Activated T-helper 1 cell treated with anti-CD3 and anti-CD28 coated beads, Interleukin-2, amount 50 U/mL, for 16 hours (primary cell): ENCODE measurements at places on chromosomes 6 and 20.

DNA sequence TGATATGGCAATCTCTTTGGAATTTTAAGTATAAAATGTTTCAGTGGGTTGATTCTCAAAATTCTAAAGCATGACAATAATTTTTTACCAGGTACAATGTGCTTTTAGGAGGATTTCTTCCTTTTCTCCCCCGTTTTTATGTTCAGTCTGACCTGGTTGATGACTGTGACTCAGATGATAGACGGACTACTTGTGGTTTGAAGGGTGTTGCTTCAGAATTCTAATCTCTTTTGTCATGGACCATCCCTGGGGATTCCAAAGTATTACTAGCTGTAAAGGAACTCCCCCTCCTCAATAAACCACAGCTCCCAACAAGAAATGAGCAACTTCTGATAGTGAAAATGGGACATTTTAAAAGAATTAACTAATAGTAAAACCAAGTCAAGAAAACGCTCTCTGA is 34.9 kb upstream of the TNFAIP3 start:
- no peak for DNase-seq

GRCh38 chr20:16472045-16472872 is 101.0 kb downstream of the KIF16B start:
- DNase-seq: no peak

DNA sequence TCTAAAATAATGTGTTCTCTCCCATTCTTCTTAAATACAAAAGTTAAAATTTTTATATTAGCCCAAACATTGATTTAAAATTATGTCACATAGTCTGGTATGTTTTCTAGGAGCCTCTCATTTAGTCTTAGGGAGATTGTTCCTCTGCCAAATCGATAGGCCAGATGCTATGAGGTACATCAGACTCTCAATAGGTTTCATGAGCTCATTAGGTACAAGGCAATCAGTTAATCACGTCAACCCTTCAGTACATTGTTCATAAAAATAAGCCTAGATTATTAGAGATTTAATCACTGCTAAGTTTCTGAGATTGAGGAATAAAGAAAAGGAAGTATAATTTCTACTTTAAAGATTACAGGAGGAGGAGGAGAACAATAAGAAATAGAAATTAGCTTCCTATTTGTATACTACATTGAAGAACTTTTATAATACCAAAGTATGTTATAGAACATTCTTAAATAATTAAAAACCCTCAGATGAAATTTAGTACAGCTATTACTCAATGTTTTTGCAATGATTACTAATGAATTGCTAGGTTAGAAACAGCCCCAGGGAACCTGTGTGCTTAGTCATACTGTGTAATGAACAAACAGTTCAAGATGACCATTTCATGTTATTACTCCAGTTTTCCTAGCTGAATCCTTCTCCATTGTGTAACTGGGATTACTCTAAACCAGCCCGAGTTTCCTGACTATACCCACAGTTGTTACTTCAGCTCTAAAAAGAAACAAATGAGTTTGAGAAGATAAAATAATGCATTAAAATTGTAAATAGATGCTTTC is 117.0 kb downstream of the BMP5 start:
- no peak for DNase-seq

- no peak for DNase-seq
Observed at GRCh38 chr6:13250703-13251102, 77.6 kb downstream of the TBC1D7 start.

DNA sequence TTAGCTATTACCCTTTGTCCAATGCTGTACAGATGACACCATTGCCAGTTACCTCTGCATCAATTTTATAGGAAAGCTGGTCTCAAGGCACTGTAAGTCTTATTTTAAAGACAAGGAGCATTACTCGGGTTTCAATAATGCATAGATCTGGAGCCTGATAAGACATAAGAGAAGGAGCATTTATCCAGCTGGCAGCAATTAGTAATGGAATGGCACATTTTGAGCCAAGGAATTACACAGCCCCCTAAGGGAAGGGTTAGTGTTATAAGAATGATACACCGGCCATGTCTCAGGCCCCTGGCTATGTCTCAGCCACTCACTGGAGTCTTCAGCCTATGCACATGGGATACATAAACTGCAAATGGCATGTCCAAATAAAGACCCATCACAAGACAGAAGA is 23.1 kb upstream of the TMEM242 start:
- no peak for DNase-seq

- no peak for DNase-seq
Observed at GRCh38 chr6:52155791-52156576, 30.2 kb upstream of the IL17A start.

GRCh38 chr6:71410681-71411080 is 122.1 kb downstream of the OGFRL1 start:
- DNase-seq: no peak

DNA sequence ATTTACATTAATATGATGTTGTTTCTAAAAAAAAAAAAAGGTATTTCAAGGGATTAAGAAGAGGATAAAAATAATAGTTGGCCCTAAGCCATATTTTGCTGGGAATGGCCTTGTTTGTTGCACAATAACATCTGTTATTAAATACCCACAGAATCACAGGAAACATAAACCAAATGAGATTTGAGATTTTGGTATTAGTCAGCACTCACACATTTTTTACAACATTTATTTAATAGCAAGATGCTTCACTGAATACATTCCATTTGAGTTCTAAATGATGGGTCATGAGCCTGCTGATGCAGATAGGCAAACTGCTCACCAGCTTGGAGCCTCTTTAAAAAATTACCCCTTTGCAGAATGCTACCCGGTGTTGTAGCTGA is 92.9 kb upstream of the ENPP5 start:
- no peak for DNase-seq

DNA sequence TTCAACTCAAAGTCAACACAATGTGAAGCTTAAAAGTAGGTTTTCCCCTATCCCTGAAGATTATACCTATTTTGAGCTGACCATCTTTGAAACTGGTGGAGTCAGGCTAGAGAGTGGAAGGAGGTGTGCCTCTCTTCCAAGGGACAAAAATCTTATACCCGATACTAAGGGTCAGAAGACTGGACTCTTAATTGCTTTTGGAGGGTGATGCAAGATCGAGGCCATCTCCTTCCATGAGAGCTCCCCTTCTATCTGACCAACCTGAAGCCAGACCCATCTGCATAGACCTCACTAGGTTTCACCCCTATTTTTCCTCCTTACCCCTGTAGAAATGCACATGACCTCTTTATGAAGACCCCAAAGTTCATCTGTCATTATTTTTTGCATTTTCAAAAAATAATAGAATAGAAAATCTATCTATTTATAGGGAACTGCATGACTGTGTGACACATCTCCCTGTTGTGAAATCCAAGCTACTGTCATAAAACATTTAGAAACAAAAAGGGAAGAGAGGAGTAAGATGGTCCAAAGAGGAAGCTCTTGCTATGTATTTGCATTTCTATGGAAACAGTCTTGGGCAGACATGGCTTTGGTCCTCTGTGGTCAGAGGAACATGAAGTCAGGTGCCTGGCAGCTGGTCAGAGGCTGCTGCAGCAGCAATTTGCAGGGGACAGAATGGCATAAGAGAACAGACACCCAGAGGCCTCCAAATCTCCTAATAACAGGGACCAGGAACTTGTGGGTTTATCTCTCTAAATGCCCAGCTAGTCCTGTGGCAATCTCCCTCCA is 349.2 kb downstream of the MAFB start:
- DNase-seq: no peak

GRCh38 chr20:34791289-34792020 is 34.0 kb downstream of the NCOA6 start:
- no peak for DNase-seq

DNA sequence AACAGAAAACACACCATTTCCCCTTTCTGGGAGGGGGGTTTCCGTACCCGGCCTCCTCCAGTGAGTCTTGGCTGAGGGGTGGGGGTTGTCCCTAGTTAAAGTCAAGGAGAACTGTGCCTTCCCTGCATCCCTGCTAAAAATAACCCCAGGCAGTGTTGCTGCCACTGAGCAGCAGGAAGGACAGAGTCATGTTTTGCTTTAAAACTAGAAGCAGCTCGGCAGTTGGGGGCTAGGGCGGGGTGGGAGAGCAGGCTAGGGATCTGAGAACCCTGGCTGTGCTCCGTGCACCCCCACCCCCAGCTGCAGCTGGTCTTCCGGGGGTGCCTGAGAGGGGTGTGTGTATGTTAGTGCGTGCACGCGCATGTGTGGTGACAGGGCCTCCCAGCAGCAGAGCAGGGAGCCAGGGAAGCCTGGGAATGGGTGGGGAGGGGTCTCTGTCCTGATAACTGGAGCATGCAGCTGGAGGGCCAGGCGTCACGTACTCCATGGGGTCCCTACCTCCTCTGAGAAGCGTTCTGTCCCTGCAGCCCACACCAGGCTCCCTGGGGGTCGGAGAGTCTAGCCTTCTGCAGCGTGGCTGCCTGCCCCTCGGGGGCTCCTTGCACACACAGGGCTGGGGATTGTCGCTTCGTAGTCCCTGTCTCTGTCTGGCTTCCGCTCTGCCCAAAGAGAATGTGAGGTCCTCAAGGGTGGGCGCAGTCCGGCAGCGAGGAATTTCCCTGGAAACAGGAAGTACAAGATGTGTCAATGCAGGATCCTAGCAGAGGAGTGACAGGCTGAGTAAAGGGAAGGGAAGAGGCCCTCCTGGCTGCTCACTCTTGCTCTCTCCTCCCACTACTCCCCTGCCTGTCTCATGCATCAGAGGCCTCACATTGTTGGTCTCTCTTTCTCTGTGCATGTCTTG is 16.8 kb upstream of the ARMC12 start:
- DNase-seq: no peak

GRCh38 chr6:34145161-34146020 is 496 bp downstream of the GRM4 start:
- no peak for DNase-seq

- DNase-seq: no peak
Observed at GRCh38 chr20:1880529-1881239, 14.5 kb upstream of the SIRPA start.
